ENCODE measurements at places on chromosomes 7 and 10. TPM values are rescaled to one million over a fixed set of nuclear protein-coding genes. Genes with fewer than 3 reads are reported as not detected.

The RASA4B gene
- 30.0 TPM for total RNA-seq

The PLAU gene
- total RNA-seq, result 16.8 TPM

The ING3 gene
- 17.9 TPM for total RNA-seq

The ADCY1 gene
- 3.9 TPM for total RNA-seq

The TAS2R41 gene
- not detected for total RNA-seq

The SHH gene
- total RNA-seq, result 10.1 TPM

The CADPS2 gene
- 46.1 TPM for total RNA-seq

The RBM20 gene
- total RNA-seq, result 0.41 TPM

The ADCYAP1R1 gene
- total RNA-seq, result 1.8 TPM

The PDIA4 gene
- total RNA-seq, result 117 TPM

The CD36 gene
- total RNA-seq, result 115 TPM

The PARP12 gene
- 100 TPM for total RNA-seq

The OR13A1 gene
- not detected for total RNA-seq

The SORCS3 gene
- not detected for total RNA-seq

Measured in upper lobe of right lung (tissue), 1 donor.